ENCODE measurements at places on chromosomes 5 and 9.

- no peak for DNase-seq
These were observed 9.1 kb downstream of the PIK3R1 start for GRCh38 chr5:68224509-68225187.

GRCh38 chr5:103207653-103208052, 50.9 kb upstream of the MACIR start:
- DNase-seq, result no peak

GRCh38 chr9:34380511-34381315, 4.0 kb upstream of the MYORG start:
- peak; percentile 29 for DNase-seq

- DNase-seq, result no peak
These were observed 61.6 kb upstream of the ERCC6L2 start for GRCh38 chr9:95813923-95814322.

DNA sequence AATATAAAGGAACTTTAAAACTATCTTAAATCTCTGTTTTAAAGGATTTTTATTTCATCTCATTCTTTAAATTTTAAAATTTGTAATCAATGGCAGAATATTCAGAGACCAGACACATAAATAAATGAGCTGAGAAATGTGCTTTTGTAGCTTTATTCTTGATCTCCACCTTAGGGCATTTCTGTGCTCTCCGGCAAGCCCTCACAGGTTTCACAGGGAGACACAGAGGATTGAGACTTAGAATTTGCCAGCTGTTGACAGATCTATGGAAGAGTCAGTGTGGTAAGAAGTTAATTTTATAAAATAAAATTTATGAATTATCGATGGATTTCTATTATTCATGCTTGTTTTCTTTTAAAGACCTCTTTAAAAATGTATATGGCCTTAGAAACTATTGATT, 206.8 kb downstream of the CD180 start:
- DNase-seq, result no peak

DNA sequence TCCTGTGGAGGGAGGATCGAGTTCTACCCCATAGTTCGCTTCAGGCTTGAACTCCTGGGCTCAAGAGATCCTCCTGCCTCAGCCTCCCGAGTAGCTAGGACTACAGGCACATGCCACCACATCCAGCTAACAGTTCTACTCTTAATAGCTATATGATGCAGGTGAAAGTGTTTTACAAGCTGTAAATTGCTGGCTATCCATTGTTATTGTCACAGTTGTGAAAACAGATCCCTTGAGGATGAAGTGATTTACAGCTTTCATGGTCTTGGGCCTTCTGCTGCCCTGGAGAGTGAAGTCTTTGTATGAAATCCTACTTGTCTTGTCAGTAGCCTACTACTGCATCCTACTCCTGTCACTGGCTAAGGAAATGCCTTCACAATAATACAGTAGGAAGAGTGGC, 48.0 kb downstream of the GRAMD2B start:
- DNase-seq, result no peak

DNA sequence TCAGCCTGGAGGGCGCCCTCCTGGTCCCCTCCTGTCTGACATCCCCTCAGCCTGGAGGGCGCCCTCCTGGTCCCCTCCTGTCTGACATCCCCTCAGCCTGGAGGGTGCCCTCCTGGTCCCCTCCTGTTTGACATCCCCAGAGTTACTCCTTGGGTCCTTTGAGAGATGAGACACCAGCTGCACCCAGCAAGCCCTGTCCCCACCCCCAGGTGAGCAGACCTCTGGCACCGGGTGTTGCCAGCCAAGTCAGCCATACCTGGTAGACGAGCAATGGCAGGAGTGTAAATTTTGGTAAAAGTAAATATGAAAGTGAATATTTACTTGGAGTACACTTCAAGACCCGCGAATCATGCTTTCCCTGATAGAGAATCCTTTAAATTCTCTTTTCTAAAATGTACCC, 25.4 kb downstream of the EXOC3 start:
- no peak for DNase-seq

DNA sequence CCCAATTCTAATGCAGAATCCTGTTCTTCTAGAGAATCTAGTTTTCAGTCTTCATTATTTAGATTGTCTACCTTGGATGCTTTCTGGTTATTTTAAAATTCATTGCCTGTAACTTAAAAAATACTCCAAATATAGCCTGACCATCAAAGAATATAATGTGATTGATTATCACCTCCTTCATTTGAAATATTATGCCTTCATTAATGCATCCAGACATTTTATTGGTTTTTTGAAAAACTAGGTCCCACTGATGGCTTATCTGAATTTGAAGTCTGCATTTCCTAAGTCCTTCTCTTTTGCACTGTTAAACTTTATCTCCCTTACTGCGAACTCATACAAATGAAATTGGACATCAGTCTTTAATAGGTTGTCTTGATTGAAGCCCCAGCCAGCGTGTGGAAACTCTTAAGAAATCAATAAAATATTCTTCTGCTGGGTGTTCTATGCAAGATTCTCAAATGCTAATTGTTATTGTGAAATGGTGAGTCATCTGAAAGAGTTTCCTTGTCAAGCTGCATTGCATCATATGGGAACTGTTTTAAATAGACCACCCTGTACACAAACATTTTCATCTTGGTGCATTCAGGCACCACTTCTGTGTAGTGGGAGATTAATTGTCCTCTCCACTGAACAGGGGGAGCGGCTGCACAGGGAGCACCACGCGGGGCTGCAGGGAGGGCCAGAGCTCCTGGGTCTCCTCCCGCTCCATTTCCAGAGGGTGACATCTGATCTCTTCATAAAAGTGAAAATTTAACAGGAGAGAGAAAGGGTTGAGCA, 92.3 kb upstream of the FANCC start:
- no peak for DNase-seq

DNA sequence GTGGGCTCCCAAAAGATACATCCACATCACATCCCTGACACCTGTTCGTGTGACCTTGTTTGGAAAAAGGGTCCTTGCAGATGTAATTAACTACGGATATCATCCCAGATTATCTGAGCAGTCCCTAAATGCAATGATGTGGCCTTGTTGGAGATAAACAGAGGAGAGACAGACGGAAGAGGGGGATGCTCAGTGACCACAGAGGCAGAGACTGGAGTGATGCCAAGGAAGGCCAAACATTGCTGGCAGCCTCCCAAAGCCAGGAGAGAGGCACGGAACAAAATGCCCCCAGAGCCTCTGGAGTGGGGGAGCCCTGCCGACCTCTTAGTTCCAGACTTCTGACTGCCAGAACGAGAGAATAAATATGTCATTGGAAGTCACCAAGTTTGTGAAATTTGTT, 15.0 kb upstream of the VAV2 start:
- DNase-seq, result peak; percentile 37

- no peak for DNase-seq
These were observed 168.8 kb downstream of the GAPVD1 start for GRCh38 chr9:125430161-125431011.

GRCh38 chr5:177523711-177524538, 7.2 kb upstream of the DDX41 start:
- no peak for DNase-seq

DNA sequence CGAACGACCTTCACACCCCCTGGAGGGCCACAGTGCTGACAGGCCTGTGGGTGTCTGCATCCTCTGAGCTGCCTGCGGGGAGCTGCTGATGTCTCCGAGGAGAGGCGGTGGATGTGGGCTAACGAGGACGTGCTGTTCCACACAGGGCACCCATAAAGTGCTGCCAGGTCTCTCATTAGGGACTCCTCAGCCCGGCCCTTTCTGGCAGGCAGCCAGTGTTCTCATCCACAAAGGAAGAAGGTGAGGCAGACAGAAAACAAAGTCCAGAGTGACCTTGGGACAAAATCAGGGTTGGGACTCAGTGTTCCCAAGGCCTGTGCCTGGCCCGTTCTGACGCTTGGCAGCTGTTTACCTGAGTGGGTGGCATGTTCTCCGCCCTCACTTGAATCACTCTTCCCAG, 29.3 kb downstream of the CARTPT start:
- DNase-seq, result peak; percentile 24

DNA sequence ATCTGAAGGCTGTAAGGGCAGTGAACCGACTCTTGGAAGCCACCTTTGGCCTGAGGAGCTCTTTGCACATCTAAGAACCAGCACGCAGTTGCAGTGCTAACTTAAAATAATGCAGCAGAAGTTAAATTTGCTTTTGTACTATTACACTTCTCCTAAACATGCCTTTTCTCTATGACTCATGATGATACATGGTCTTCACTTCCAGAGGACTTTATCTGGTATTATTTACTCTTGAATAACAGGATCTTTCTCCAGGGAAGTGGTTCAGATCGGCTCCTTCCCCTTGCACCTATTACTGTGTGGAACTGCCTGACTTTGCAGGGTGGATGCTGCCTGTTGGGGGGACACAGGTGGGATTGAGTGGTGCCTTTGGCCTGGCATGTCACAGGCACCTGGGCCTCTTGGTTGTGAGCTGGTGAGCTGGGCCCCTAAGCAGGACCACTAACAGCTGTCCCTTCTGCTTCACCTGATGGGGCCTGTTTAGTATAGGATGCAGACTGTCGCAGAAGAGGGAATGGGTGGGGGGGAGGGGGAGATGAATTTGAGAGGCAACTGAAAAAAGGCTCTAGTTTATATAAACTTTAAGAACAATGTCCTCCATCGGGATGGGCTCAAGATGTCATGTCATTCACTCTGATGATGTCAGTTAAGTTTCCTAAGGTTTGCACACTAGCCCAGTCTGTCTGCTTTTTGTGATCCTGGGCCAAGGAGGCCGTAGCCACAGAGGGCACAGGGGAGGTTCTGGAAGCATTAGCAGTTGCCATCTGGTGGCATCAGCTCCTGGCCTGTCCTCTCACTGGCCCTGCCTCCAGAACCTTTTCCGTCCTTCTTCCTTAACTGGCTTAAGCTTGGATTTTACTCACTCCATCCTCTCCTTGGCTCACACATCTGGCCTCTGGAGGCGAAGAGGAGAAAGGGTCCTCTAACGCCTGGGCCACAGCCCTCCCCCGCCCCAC, 33.9 kb upstream of the GABBR2 start:
- DNase-seq, result no peak

GRCh38 chr5:131986161-131986912, 25.1 kb downstream of the ACSL6 start:
- no peak for DNase-seq

DNA sequence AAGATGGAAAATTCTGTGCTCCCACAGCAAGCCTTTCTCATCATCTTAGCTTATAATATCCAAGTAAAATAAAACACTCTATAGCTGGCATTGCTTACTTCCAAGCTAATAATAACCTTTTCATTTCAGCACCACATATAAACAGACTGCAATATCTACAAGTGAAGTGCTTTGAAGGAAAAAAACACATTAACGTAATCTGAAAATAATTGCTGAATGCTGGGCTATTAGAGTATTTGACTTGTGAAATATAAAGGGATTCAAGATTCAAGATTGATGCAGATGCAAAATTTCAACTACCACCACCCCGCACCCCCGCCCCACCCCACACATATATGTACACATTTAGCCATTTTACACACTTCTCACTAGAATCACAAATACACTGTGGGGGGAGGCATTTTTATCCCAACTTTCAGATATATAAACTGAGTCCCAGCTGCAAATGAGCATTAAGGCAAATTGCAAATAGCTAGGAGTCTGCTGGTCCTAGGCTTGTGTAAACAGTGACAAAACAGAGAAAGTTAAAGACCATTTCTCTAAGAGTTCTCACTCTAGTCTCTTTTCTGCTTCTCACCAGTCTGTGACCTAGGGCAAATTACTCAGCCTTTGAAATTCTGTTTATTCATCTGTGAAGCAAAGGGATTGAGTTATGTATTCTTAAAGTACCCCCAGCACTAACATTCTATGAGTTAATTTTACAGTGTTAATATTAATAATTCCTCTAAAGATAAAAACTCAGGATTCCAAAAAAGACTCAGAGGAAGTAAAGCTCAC, 489.4 kb downstream of the PRELID2 start:
- no peak for DNase-seq

GRCh38 chr9:105281272-105281671, 36.8 kb downstream of the SLC44A1 start:
- DNase-seq, result no peak

DNA sequence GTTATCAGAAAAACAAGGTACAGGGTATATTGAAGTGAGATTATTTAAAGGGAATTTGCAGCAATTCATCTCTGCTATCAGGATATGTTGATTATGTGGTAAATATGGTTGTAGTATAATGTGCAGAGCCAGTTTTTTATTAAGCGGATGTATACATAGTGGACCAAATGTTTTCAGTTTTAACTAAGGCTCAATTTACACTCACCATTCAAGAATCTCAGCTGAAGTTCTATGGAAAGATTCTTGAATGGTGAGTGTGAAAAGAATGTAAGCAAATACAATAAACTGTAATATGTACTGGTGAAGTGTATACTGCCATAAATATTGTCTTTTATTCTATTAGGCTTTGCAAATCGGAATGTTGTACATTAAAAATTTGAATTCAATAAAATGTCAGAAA, 895.9 kb upstream of the CDH10 start:
- no peak for DNase-seq

GRCh38 chr5:178768371-178769260, 38.2 kb upstream of the ZNF354A start:
- DNase-seq, result no peak

DNA sequence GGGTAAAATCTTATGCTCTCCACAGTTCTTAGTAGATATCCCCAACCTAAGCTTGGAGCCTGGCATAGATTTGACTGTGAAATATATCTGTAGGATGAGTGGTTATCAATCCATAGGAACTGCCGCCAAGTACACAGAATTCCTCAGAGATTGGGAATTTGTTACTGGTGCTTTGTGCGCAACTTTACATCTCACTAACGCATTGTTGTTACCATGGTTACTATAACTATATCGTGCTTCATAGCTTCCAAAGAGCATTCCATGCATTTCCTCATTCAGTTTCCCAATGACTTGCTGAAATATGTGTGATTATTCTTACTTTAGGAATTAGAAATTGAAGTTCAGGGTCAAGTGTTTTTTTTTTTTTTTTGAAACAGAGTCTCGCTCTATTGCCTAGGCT, 9.5 kb upstream of the GGTA1 start:
- no peak for DNase-seq

- no peak for DNase-seq
These were observed 72.4 kb downstream of the CDH12 start for GRCh38 chr5:22780756-22781155.

DNA sequence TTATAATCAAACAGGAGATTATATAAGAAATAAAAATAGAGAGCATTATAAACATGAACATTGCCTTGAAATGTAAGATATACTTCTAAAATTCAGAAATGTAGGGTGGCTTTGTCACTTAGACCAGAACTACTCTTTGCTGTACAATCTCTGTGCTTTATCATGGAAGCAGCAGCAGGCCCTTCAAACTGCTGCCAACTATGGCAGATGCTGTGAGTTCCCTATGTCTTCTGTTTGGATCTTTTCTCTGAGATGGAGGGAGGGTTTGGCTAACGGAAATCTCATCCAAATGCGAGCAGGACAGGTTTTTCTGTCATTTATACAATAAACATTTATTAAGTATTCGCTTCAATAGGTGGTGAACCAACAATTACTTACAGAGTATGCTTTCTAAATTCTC, 34.8 kb upstream of the RICTOR start:
- no peak for DNase-seq

GRCh38 chr5:11514705-11515432, 389.4 kb downstream of the CTNND2 start:
- no peak for DNase-seq

GRCh38 chr9:124767821-124768220, 3.3 kb downstream of the NR6A1 start:
- DNase-seq, result no peak

- DNase-seq, result no peak
These were observed 2.3 kb downstream of the DPYSL3 start for GRCh38 chr5:147507480-147508126.

- DNase-seq, result no peak
These were observed 121.5 kb upstream of the SPRY4 start for GRCh38 chr5:142446131-142446959.

Data from NCI-H2029 (cell line).